ENCODE measurements at places on chromosomes 11 and 22.

- DNase-seq = no peak
Observed at GRCh38 chr11:67371911-67372320, 1.5 kb downstream of the CLCF1 start.

- no peak for DNase-seq
Observed at GRCh38 chr22:45329530-45329936, 19.8 kb downstream of the FAM118A start.

- DNase-seq = no peak
Observed at GRCh38 chr11:41281131-41281742, 178.2 kb downstream of the LRRC4C start.

DNA sequence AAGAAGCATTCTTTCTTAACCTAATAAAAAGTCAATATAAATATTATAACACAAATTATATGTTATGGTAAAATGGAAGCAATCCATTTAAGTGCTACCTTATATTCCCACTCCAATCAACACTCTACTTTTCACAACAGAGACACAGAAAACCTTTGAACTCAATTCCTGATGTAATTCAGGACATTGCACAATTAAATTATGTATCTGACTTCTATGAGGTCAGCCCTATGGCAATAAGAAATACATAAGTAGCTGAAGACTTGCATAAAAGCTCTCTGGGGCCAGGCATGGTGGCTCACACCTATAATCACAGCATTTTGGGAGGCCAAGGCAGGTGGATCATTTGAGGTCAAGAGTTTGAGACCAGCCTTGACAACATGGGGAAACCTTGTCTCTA lies 6.8 kb downstream of the OR4D10 start:
- DNase-seq = no peak

DNA sequence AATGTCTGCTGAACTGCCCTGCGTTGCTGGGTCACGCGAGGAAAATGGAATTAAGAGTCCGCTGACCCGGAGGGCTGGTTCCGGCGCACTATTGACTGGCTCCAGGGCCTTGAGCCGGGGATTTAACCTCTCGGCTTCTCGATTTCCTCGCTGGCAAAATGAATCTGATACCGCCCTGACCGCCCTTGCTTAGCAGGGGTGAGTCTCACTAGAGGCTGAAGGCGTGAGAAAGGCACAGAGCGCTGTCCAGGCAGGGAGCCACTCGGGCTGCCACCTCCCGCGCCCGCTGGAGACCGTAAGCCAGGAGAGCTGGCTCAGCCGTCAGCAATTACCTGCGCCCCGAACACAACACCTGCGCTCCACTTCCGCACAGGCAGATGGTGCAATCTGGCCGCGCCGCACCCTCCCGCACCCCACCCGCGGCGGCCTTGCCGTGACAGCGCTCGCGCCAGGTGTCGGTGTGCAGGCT lies 65.6 kb downstream of the BUD13 start:
- DNase-seq = no peak

DNA sequence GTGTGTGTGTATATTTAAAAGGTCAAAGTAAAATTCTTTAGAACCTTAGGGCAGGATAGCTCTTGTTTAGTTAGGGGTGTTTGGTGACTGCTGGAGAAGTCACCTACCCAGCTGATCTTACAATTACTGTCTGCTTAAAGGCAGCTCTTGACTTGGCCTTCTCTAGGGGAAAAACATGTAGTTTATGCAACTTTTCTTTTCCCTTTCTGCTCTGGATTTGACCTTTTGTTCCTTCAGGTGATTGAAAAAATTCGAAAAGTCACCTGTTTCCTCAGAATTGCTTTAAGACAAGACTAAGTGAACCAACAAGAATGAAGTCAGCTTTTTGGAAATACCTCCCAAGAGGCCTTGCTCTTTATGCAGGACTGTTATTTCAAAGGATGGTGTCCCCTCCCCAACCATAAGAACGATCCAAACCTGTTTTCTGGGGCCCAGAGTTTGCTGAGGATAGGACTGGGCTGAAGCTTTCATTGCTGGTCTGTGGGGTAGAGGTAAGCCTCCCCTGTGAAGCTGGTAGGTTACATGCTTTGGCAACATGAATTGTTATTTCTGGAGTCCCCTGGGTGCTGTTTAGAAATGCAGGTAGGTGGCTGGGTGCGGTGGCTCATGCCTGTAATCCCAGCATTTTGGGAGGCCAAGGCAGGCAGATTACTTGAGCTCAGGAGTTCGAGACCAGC lies 111.2 kb downstream of the PTPRJ start:
- DNase-seq = no peak

GRCh38 chr11:22431106-22431505 lies 92.9 kb downstream of the SLC17A6 start:
- DNase-seq = no peak

DNA sequence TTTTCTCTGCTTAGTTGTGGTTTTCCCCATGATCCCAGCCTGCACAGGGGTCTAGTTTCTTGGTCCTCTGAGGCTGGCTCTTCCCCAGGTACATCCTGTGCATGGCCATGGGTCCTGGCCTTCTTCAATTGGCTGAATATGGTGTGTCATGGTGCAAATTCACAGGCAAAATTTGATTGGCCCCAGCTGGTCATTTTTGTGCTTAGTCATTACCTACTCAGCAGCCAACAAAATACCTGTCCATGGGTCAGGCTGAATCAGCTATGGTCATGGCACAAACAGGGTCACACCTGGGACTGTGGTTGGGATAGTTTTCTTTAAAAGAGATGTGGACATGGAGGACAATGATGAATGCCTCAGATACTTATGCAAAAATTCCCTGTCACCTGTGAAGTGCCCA lies 85.7 kb downstream of the CSNK2A3 start:
- no peak for DNase-seq

DNA sequence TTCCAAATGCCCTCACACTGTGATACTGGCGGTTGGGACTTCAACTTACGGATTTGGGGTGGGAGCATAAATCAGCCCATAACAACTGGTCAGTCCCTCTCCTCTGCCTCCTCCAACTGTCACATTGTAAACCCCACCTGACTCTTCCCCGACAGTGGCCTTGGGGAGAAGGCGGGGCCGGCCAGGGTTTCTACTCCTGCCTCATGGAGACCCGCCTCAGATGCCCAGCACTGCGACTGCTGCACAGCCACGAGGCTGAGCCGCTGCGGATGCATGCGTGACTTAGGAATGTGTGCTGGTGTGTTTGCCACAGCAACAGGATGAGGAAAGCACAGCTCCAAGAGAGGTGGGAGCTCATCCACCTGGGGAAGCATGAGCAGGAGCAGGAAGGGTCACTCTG lies 914.2 kb downstream of the NTM start:
- no peak for DNase-seq

All from HS-27A (cell line).